Mesenteric fat pad (tissue), 1 donor: ENCODE measurements at places on chromosomes 1 and 21. TPM values are rescaled to one million over a fixed set of nuclear protein-coding genes. Genes with fewer than 3 reads are reported as not detected.

LAD1 gene
- total RNA-seq, result 0.51 TPM

OR10J1 gene
- total RNA-seq, result not detected

ST6GALNAC5 gene
- 0.58 TPM for total RNA-seq

FTCD gene
- total RNA-seq, result 0.32 TPM
